ENCODE measurements at places on chromosomes 5 and 9.

GRCh38 chr5:96658272-96658671, 3.9 kb upstream of the CAST start:
- no peak for DNase-seq

- DNase-seq, result peak; percentile 67
Observed at GRCh38 chr9:115262477-115262876, 144.5 kb upstream of the TNC start.

GRCh38 chr5:56856541-56857178, 41.3 kb downstream of the MAP3K1 start:
- DNase-seq, result no peak

GRCh38 chr9:94612071-94612470, 18.4 kb upstream of the FBP2 start:
- no peak for DNase-seq

- DNase-seq, result no peak
Observed at GRCh38 chr9:138116521-138116920, 238.9 kb downstream of the CACNA1B start.

- no peak for DNase-seq
Observed at GRCh38 chr9:89843591-89843990, 238.8 kb downstream of the GADD45G start.

- no peak for DNase-seq
Observed at GRCh38 chr5:87850843-87851242, 417.8 kb downstream of the TMEM161B start.

GRCh38 chr9:122991370-122991830, 42.1 kb upstream of the GPR21 start:
- peak; percentile 86 for DNase-seq

- no peak for DNase-seq
Observed at GRCh38 chr5:107476783-107477182, 194.0 kb downstream of the EFNA5 start.

GRCh38 chr5:143442385-143442784, 38.9 kb upstream of the NR3C1 start:
- DNase-seq, result peak; percentile 66

Data from AG08395 (cell line).